Lower leg skin (tissue), 4 donors: ENCODE measurements at places on chromosomes 13 and 19. TPM values are rescaled to one million over a fixed set of nuclear protein-coding genes. Genes with fewer than 3 reads are reported as not detected.

KCNC3 gene
- 1.7 TPM for total RNA-seq

ZNF418 gene
- total RNA-seq = 6.1 TPM

DNA sequence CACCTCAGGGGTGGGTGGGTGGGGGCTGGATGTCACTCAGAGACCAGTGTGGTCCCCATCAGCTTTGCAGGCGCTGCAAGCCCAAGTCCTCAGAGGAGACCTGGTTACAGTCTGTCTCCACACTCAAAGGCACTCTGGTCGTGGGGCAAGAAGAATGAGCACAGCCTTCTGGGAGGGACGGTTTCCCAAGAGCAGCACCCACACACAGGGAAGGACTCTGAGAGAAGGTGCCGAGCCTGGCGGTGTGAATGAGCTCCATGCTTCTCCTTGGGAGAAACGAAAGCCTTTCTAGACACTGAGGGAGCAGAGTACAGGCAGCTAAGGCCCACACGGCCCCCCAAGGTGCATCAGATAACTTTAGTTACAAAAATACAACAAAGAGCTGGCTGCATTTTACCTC, 473.6 kb downstream of the FOXO1 start:
- no peak for DNase-seq

- DNase-seq = peak; percentile 93
Observed at GRCh38 chr19:8609279-8610040, 1.1 kb downstream of the ADAMTS10 start.

GRCh38 chr19:2424686-2425621, 2.4 kb downstream of the TIMM13 start:
- peak; percentile 88 for DNase-seq

CEACAM21 gene
- not detected for total RNA-seq

- no peak for DNase-seq
Observed at GRCh38 chr13:46961719-46962118, 64.9 kb upstream of the HTR2A start.

TMEM145 gene
- not detected for total RNA-seq

DNA sequence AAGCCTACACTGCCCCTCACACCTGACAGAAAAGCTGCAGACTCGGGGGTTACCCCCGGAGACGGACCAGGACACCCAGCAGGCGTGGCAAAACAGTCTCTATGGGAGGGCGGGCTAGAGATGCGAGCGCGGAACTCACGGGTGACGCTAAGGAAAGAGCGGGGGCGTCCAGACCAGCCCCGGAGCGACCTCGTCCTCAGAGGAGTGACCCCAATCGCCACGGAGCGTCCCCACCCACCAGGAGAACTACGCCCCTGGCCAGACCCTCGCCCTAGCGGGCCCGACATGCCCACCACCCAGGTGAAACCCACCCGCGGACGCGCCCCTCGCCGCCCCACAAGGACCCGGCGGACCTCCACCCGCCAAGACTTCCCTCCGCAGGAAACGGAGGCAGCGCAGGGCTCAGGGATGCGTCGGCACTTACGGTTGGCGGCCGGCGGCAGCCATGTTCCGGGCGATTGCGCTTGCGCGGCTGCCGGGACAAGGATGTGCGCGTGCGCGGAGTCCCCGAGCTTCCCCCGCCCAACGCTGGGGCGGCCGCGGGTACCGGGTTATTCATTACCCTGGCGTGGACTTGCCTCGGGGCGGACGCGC, at the start of gene ZNF329:
TSS of gene ZNF329 (minus strand) at position 462 of the 594 bp plus-strand sequence. CDS start 21,286 bp downstream, outside the sequence.
- peak; percentile 95 for DNase-seq

GRCh38 chr19:39144290-39145071, 18.9 kb downstream of the PAK4 start:
- no peak for DNase-seq

DNA sequence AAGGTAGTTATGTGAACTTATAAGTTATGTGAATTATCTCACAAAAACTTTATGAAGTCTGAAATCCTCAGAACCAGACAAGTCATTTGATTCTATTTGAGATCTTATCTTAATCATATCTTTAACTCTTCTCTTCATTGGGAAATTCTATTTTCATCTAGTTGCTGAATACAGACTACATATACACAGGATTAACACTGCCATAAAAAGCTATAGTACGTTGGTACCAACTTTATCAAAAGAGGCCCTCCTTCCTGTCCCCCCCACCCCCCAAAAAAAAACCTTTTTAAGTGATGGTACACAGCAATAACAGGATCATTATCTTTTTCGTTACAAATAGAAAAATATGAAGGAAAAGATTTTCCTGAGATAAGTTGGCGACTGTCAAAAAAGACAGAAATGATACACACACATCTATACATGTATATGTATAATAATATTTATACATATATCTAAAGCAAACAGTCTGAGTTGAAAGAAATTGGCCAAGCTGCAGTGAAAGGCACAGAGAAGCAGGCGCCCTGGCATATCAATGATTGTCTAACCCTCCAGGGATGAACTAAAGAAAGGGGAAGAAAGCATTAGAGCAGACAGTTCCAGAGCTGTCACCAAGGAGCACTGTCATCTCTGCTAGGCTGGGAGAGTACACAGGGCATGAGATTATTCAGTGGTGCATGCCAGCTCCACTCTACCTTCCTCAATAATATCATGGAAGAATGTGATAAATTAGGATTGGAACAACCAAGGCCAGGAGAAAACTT, 116.7 kb downstream of the KLF12 start:
- no peak for DNase-seq

PSG7 gene
- 0.25 TPM for total RNA-seq

DNA sequence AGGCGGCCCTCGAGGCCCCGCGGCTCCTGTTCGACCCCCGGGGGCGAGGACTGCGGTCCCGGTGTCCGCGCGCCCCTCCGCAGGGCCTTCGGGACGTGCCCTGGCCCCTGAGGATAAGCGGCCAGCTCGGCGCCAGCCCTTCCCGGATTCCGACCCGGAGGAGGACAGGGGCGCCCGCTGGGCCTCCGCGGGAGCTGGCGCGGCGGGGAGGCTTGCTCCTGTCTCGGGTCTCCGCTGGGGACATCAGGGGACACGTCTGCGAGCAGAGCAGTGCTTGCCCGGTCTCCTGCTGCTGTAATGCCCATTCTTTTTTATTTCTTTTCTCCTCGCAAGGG, 829 bp downstream of the B3GLCT start:
- peak; percentile 26 for DNase-seq

DNA sequence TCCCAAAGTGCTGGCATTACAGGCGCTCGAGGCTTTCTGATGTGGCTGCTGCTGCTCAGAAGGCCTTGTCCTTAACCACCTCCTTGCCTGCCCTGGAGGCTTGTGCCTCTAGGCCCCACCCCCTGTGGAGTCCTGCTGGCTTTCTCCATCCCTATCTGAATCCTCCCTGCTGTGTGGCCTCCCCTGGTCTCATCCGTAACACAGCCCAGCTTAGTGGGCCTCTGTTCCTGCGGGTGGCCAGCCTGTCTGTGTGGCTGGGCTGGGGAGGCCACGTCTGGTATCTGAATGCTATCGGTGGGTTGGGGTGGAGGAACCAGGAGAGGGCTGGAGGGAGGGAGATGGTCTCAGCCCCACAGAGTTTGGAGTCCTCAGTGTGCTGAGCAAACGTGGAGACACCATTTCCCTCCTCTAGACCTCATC, 4.7 kb downstream of the RPL28 start:
- DNase-seq = no peak

DNA sequence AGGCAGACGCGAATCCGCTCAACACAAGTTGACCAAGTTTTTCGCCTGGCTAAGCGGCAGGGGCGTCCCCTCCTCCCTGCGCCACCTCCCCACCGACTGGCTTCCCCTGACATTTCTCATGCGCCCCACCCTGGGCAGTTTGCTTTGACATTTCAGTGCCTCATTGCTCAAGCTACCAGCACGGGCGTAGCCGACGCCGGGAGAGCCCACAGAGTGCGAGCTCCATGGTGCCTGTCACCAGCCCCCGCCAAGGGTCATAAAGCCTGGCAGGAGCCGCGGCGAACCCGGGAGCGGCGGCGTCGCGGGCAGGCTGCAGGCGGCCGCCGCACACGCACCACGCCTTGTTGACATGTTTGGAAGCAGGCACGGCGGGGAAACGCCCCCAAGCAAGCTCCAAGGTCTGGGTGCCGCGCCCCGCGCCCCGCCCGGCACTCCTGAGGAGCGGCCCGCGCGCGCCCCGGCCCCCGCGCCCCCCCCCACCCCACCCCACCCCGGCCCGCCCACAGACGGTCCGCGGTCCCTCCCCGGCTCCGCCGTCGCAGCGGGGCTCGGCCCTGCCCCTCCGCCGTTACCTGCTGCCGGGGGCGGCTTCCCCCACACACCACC, 601 bp downstream of the FBXL3 start:
- peak; percentile 90 for DNase-seq

GPC6 gene
- 3.3 TPM for total RNA-seq

POSTN gene
- total RNA-seq = 146 TPM

DNA sequence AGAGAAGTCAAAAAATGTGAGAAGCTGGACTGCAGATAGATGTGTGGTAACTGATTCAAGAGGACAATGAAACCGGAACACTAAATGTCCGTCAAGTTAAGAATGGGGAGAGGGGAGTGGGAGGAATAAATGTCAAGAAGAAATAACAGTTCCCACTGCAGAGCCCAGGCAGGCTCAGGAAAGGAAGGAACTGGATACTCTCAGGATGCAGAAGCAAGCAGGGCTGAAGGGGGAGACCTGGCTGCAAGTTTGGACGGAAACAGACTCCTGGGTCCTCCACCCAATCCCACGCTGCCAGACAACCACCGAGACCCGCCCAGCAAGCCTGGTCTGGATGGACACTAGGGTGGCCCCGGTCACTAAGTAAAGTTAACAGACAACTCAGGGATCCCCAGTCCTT, 18.1 kb downstream of the TUBGCP3 start:
- no peak for DNase-seq

ZNF865 gene
- total RNA-seq = 11.1 TPM

LRRC8E gene
- 28.8 TPM for total RNA-seq

CAPN12 gene
- total RNA-seq = 20.0 TPM

- no peak for DNase-seq
Observed at GRCh38 chr19:51822325-51822724, 27.4 kb downstream of the FPR3 start.

PRR22 gene
- total RNA-seq = 0.25 TPM

DNA sequence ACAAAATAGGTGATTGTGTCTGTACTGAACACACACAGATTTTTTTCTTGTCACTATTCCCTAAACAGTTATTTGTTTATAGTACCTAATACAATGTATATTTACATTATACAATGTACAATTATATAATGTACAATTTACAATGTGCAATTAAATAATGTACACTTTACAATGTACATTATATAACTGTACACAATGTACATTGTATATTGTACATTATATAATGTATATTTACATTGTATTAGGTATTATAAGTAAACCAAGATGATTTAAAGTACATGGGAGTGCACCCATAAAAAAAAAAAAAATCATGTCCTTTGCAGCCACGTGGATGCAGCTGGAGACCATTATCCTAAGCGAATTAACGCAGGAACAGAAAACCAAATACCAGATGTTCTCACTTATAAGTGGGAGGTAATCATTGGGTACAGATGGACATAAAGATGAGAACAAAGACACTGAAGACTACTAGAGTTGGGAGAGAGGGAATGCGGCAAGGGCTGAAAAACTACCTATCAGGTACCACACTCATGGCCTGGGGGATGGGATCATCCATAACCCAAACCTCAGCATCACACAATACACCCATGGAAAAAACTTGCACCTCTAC, 68.1 kb downstream of the ABCC4 start:
- no peak for DNase-seq

DNA sequence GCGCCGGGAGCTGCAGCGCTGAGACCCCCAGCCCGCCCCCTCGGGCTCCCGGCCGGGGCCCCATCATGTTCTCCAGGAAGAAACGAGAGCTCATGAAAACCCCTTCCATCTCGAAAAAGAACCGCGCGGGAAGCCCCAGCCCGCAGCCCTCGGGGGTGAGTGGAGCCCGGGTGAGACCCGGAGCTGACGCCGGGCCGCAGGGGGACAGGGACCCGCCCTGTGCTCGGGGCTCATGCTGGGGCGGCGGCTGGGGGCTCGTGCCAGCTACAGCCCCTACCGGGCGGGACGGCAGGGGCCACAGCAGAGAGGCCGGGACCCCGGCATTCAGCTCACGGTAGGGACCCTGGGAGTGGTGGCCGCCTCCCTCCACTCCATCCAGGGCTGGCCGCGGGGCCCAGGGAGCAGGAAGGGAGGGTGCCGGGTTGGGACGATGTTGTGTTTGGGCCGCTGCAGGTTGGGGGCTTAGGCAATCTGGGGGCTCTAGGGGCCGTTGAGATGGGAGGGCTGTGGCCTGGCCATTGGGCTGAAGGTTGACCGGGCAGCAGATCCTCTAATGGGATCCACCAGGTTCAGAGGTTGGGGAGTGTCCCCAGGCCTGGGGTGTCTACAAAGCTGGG, 482 bp downstream of the ARHGAP45 start:
- no peak for DNase-seq

- DNase-seq = no peak
Observed at GRCh38 chr13:92074658-92075057, 676.2 kb downstream of the GPC5 start.
